ENCODE measurements at places on chromosomes 7 and 10. TPM values are rescaled to one million over a fixed set of nuclear protein-coding genes. Genes with fewer than 3 reads are reported as not detected.

The PHKG1 gene
- 11.5 TPM for total RNA-seq

The CDK14 gene
- 0.47 TPM for total RNA-seq

The SAMD9L gene
- 8.5 TPM for total RNA-seq

- no peaks in the 10 kb centered on the region for H3K36me3 ChIP-seq
- H3K4me1 ChIP-seq = no peaks in the 10 kb centered on the region
- H3K27ac ChIP-seq = no peak overlapping the region
- no peaks in the 10 kb centered on the region for H3K27me3 ChIP-seq
- H3K4me3 ChIP-seq = no peak overlapping the region
These were observed 2.9 kb upstream of the TMEM225B start for GRCh38 chr7:99594948-99595745.

DNA sequence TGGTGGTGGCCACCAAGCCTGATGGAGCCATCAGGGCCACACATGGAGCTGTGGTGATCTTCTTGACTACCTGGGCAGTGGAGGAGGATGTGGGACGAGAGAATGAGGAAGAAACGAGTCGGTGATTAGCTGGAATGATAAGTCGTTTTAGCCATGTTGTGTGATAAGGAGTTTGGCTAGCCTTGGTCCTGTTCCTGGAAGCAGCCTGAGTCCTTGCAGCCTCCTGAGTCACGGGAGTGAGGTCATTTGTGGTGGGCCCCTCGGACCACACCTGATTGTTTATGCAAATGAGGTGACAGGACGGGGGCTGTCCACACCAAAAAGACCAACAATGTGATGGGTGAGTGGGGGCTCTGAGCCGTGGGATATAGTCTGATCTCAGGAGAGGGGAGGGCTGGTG is 554.4 kb downstream of the PTPRN2 start:
- DNase-seq = no peak
- no peaks in the 10 kb centered on the region for H3K36me3 ChIP-seq
- H3K4me1 ChIP-seq = no peaks in the 10 kb centered on the region
- H3K27me3 ChIP-seq = no peaks in the 10 kb centered on the region
- no peak overlapping the region for H3K27ac ChIP-seq
- H3K4me3 ChIP-seq = no peak overlapping the region

GRCh38 chr10:85604136-85604725 is 762.4 kb downstream of the GRID1 start:
- H3K27ac ChIP-seq = no peak overlapping the region
- peaks cover 19% of the 10 kb centered on the region for H3K4me1 ChIP-seq
- H3K4me3 ChIP-seq = no peak overlapping the region
- no peaks in the 10 kb centered on the region for H3K36me3 ChIP-seq

GRCh38 chr7:46557295-46557711 is 636.2 kb upstream of the IGFBP3 start:
- DNase-seq = no peak
- no peaks in the 10 kb centered on the region for H3K36me3 ChIP-seq
- H3K4me1 ChIP-seq = no peaks in the 10 kb centered on the region
- H3K27me3 ChIP-seq = no peaks in the 10 kb centered on the region

DNA sequence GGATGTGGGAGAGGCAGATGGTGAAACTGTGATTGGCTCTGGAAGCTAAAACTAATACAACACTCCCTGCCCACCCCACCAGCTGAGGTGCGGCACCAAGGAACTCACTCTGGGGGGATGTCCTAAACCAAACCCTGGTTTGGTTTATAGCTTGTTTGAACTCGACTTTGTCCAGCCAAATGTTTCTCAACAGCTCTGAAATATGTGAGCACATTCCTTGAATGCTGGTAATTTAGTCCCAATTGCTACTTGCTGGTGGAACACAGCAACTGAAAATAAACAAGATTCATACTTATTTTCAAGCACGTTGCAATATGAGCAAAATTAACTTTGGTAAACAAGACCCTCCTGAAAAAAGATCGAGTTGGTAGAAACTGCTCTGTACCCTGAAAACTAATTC is 39.7 kb upstream of the CARD11 start:
- no peaks in the 10 kb centered on the region for H3K27me3 ChIP-seq
- no peak overlapping the region for H3K4me3 ChIP-seq
- no peak overlapping the region for H3K27ac ChIP-seq

GRCh38 chr10:102775201-102775934 is 31.6 kb downstream of the WBP1L start:
- peaks cover 5% of the 10 kb centered on the region for H3K36me3 ChIP-seq
- no peak overlapping the region for H3K27ac ChIP-seq
- DNase-seq = no peak
- H3K27me3 ChIP-seq = no peaks in the 10 kb centered on the region
- H3K4me3 ChIP-seq = no peak overlapping the region

Data from CD4-positive, alpha-beta T cell (primary cell).